ENCODE measurements at places on chromosomes 6 and 20. TPM values are rescaled to one million over a fixed set of nuclear protein-coding genes. Genes with fewer than 3 reads are reported as not detected.

The UBE2C gene
- total RNA-seq, result 33.0 TPM

The FILIP1 gene
- total RNA-seq, result 0.69 TPM

The EEF1A2 gene
- 55.3 TPM for total RNA-seq

The JPH2 gene
- total RNA-seq, result 0.07 TPM

The AURKA gene
- 12.4 TPM for total RNA-seq

The TMEM244 gene
- total RNA-seq, result not detected

The VNN1 gene
- not detected for total RNA-seq

The ZBP1 gene
- total RNA-seq, result not detected

The PROKR2 gene
- 0.86 TPM for total RNA-seq

The SLC35F1 gene
- total RNA-seq, result 22.4 TPM

DNA sequence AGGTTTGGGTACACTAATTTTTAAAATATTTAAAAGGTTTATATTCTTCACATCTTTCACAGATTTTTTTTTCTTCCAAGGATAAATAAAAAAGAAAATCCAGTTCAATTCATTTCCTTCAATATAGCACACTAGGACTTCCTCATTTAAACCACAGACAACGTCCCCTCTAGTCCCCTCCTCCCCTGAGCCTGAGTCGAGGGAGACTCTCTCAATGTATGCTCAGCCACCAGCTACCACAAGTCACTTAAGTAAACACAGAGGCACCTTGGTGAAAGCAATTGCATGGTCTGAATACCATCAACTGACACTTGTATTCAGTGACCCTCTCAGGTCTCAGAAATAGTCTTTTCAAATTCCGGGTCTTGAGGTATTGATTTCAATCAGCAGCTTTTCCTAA, 88.6 kb downstream of the SIM1 start:
- no peak for DNase-seq
- peaks cover 25% of the 10 kb centered on the region for H3K4me1 ChIP-seq
- H3K27ac ChIP-seq, result peak overlapping the region; percentile 31
- H3K4me3 ChIP-seq, result peak overlapping the region; percentile 17

DNA sequence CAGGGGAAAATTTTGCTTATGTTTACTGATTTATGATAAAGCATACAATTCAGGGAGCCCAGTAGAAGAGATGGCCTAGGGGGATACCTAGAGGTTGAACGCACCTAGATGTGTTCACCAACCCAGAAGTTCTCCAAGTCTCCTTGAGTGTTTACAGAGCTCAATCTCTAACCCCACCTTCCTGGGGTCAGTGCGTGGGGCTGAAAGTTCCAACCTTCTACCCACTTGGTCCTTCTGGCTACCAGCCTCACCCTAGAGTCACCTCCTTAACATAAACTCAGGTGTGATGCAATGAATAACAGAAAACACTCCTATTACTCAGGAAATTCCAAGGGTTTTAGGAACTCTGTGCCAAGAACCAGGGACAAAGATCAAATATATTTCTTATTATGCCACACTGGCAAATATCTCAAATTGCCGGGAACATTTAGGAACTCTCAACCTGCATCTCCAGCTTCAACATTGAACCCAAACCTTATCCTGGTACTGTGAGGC, 26.4 kb downstream of the AFG1L start:
- no peaks in the 10 kb centered on the region for H3K36me3 ChIP-seq
- H3K4me3 ChIP-seq, result no peak overlapping the region
- H3K27me3 ChIP-seq, result no peaks in the 10 kb centered on the region
- no peak overlapping the region for H3K27ac ChIP-seq

- no peaks in the 10 kb centered on the region for H3K27me3 ChIP-seq
- no peak overlapping the region for H3K27ac ChIP-seq
- DNase-seq, result no peak
- no peaks in the 10 kb centered on the region for H3K36me3 ChIP-seq
- no peak overlapping the region for H3K4me3 ChIP-seq
These were observed 524.3 kb downstream of the PRKN start for GRCh38 chr6:162203287-162203686.

DNA sequence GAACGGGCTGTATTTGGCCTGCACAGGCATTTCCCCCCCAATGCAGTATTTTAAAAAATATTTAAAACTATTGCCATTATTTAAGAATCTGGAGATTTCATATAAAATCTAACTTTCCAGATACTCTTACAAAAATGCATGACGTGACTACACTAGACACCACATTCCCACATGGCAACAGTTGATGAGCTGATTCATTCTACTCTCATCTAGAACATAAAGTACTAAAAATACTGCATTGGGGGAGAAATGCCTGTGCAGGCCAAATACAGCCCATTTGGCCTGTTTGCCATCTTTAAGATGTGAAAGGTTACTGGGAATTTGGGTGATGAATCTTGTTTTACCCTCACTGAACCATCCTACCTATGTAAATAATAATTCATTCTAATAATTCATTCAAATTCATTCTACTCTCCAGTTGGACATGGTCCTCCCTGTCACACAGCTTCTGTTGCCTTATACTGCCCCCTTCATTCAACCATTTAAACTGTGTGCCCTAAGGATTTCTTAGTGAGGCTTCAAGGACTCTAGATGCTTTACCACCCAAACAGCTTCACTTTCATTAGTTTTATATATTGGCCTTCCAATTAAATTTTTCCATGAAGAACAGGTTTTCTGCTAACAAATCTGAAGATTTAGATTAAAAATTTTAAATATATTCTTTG, 6.9 kb upstream of the ZSCAN16 start:
- H3K27me3 ChIP-seq, result no peaks in the 10 kb centered on the region
- no peak for DNase-seq
- H3K4me3 ChIP-seq, result no peak overlapping the region

DNA sequence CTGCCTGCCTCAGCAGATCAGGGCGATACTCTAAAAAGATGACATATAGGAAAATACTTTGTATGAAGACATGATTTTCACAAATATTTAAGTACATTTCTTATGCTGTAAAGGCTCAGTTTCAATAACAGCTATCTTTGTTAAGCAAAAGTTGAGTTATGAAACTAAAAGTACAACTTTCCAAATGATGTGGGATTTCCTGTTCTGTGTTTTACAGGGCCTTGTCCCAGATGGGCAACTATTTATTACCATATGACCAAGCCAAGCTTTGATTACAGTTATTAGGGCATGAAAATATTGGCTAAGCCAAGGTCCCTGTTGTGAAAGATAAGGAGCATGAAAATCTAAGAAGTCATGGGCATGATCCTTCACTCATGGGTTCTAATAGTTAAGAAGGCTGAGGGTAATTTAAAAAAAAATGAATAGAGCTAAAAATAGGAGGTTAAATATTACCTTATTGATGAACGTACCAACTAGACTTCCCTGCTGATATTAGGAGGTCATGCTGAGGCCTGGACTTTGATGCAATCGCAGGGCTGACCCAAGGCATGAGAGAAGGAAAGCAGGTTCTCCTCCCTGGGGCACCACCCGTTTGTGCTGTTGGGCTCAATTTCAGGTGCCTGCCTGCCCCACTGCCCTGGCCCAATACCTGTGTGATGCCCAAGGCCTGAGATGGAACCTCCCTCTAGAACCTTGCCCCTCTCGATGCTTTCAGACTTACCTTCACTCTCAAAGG, 294.4 kb upstream of the PRDM1 start:
- no peak overlapping the region for H3K27ac ChIP-seq
- H3K36me3 ChIP-seq, result no peaks in the 10 kb centered on the region
- H3K4me3 ChIP-seq, result no peak overlapping the region
- no peaks in the 10 kb centered on the region for H3K4me1 ChIP-seq

GRCh38 chr6:4378319-4378996, 243.1 kb upstream of the ECI2 start:
- H3K4me3 ChIP-seq, result no peak overlapping the region
- no peak overlapping the region for H3K27ac ChIP-seq
- H3K27me3 ChIP-seq, result peaks cover 10% of the 10 kb centered on the region
- no peak for DNase-seq
- H3K36me3 ChIP-seq, result peaks cover 22% of the 10 kb centered on the region
- peaks cover 20% of the 10 kb centered on the region for H3K4me1 ChIP-seq

DNA sequence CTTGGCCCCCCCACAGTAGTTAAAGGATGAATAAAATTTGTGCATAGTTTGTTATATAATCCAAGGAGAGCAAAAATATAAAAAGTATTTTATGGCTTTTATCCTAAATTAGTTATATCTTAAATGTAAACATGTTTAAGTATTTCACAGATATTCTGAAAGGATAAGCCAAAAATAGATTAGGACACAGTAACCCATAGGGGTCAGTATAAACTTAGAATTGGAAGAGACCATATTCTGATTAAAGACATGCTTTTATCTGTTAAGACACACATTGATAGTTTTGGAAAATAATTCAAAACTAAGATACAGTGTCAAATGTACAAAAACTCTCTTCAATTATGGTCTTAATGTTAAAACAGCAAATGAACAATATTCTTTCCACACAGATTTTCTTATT, 4.5 kb upstream of the SERINC1 start:
- no peak overlapping the region for H3K4me3 ChIP-seq
- H3K36me3 ChIP-seq, result no peaks in the 10 kb centered on the region
- no peaks in the 10 kb centered on the region for H3K4me1 ChIP-seq
- peaks cover 8% of the 10 kb centered on the region for H3K27me3 ChIP-seq
- H3K27ac ChIP-seq, result no peak overlapping the region

- peaks cover 38% of the 10 kb centered on the region for H3K27me3 ChIP-seq
- peak overlapping the region; percentile 88 for H3K4me3 ChIP-seq
- H3K36me3 ChIP-seq, result no peaks in the 10 kb centered on the region
- DNase-seq, result peak; percentile 89
These were observed 6.9 kb downstream of the SLC32A1 start for GRCh38 chr20:38730989-38731737.

GRCh38 chr6:99345164-99345563, 4.3 kb downstream of the FAXC start:
- DNase-seq, result no peak
- H3K4me3 ChIP-seq, result no peak overlapping the region
- H3K36me3 ChIP-seq, result no peaks in the 10 kb centered on the region
- no peaks in the 10 kb centered on the region for H3K27me3 ChIP-seq
- no peak overlapping the region for H3K27ac ChIP-seq

GRCh38 chr6:34374069-34374468, 18.4 kb downstream of the NUDT3 start:
- H3K4me3 ChIP-seq, result no peak overlapping the region
- H3K27me3 ChIP-seq, result no peaks in the 10 kb centered on the region
- DNase-seq, result no peak

- no peak overlapping the region for H3K4me3 ChIP-seq
- DNase-seq, result no peak
- H3K27me3 ChIP-seq, result no peaks in the 10 kb centered on the region
- H3K27ac ChIP-seq, result peak overlapping the region; percentile 54
- H3K4me1 ChIP-seq, result peaks cover 10% of the 10 kb centered on the region
These were observed 89.4 kb downstream of the RTN4IP1 start for GRCh38 chr6:106539936-106540335.

- H3K4me3 ChIP-seq, result no peak overlapping the region
- H3K4me1 ChIP-seq, result no peaks in the 10 kb centered on the region
- DNase-seq, result no peak
- H3K27ac ChIP-seq, result no peak overlapping the region
- H3K36me3 ChIP-seq, result no peaks in the 10 kb centered on the region
- H3K27me3 ChIP-seq, result no peaks in the 10 kb centered on the region
These were observed 339.8 kb downstream of the HTR1B start for GRCh38 chr6:77123527-77123926.

- peaks cover 47% of the 10 kb centered on the region for H3K4me1 ChIP-seq
- no peak overlapping the region for H3K4me3 ChIP-seq
- H3K36me3 ChIP-seq, result no peaks in the 10 kb centered on the region
- peak overlapping the region; percentile 19 for H3K27ac ChIP-seq
- DNase-seq, result no peak
These were observed 144.3 kb upstream of the SPACA1 start for GRCh38 chr6:87903323-87903722.

DNA sequence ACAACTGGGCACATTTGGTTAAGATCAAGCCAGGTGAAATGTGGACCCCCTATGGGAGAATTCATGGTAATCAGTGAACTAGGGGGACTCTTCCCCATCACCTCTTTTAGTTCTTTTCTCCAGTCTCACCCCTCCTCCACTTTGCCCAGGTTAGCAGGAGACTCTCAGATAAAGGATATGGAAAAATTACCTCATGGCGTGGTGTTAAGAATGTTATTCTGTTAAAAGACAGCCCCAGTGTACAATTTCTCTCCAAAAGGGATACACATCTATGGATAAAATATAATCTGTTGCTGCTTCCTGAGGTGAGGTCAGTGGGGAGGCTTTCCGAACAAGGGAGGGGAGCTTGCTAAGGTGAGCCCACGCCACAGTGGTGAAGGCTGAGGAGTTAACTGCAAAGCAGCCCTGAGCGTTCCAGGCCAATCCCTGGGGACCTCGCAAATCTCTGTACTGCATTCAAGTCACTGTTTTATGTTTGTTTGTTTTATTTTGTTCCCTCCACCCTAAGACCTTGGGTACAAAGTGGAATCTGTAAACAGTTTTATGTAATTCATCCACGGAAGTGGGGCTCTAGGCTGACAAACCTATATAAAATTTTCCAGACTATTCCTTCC, 52.0 kb downstream of the ADGRF1 start:
- H3K4me1 ChIP-seq, result no peaks in the 10 kb centered on the region
- peak; percentile 21 for DNase-seq
- no peaks in the 10 kb centered on the region for H3K27me3 ChIP-seq
- H3K4me3 ChIP-seq, result no peak overlapping the region
- no peaks in the 10 kb centered on the region for H3K36me3 ChIP-seq

DNA sequence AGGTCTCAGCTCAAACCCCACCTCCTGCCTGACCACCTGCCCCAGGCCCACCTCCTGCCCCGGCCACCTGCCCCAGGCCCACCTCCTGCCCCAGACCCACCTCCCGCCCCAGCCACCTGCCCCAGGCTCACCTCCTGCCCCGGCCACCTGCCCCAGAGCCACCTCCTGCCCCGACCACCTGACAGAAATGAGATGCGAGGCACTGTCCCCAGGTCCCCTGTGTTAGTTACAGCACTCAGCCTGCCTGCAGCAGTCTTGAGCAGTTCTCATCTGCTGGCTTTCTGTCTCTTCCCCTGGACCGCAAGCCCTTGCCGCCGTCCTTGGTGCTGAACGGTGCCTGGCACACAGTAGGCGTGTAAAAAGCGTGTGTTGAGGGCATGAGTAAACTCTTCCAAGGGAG, 79.5 kb downstream of the CDH4 start:
- H3K4me3 ChIP-seq, result no peak overlapping the region
- H3K27ac ChIP-seq, result no peak overlapping the region
- H3K27me3 ChIP-seq, result peaks cover 6% of the 10 kb centered on the region
- peak; percentile 48 for DNase-seq
- peaks cover 8% of the 10 kb centered on the region for H3K36me3 ChIP-seq

DNA sequence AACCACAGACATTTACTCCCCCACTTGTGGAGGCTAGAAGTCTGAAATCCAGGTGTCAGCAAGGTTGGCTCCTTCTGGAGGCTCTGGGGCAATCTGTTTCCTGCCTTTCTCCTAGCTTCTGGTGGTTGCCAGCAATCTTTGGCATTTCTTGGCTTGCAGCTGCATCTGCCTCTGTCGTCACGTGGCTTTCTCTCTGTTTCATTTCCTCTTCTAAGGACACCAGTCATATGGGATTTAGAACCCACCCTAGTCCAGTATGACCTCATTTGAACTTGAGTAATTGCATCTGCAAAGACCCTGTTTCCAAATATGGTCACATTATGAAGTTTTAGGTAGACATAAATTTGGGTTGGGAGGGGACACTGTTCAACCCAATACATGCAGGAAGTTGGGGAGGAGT, 56.2 kb upstream of the EPB41L1 start:
- H3K27me3 ChIP-seq, result peaks cover 12% of the 10 kb centered on the region
- H3K4me1 ChIP-seq, result peaks cover 18% of the 10 kb centered on the region
- H3K4me3 ChIP-seq, result no peak overlapping the region
- DNase-seq, result no peak
- no peak overlapping the region for H3K27ac ChIP-seq
- H3K36me3 ChIP-seq, result no peaks in the 10 kb centered on the region

GRCh38 chr6:105898286-105898685, 187.8 kb upstream of the PRDM1 start:
- no peaks in the 10 kb centered on the region for H3K4me1 ChIP-seq
- no peaks in the 10 kb centered on the region for H3K27me3 ChIP-seq

GRCh38 chr20:32358883-32359632, 927 bp downstream of the ASXL1 start:
- no peaks in the 10 kb centered on the region for H3K36me3 ChIP-seq
- peaks cover 28% of the 10 kb centered on the region for H3K4me1 ChIP-seq
- H3K27ac ChIP-seq, result peak overlapping the region; percentile 9
- peak overlapping the region; percentile 85 for H3K4me3 ChIP-seq
- peak; percentile 75 for DNase-seq

Measured in glutamatergic neuron (in vitro differentiated cells).